ENCODE measurements at places on chromosomes 16 and 17.

DNA sequence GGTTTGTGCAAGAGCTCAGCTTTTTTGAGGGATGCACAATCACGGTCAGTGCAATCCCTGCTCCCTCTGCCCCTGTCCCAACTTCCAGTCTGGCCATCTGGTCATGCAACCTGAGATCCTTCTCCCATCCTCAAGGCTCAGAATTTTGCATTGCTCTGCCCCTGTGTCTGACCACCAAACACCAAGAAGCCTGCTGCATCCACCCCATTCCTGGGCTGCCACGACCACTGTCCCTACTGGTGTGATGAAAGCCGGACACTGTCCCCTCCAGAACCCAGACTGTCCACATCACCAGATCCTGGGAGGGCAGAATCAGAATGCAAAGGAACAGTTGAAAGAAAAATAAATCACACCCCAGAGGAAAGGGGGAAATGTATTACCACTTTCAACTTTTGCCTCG is 231.0 kb downstream of the C16orf78 start:
- DNase-seq: no peak

DNA sequence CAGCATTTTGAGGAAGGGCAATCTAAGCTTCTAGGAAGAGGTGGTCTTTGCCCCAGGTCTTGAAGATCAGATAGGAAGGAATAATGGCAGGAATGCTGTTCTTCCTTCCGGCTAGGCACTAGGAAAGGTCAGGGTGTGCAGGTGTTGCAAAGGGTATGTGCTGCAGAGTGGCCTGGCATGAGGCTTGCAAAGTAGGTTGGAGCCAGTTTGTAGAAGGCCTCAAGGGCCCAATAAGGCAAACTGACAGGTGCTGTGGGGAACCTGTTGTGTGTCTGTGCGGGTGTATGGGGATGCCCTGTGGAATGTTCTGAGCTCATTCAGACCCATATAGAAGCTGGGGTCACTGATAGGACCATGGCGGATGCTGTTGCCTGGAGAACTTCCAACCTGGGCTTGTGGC is 12.7 kb downstream of the MSI2 start:
- DNase-seq: no peak

GRCh38 chr16:678209-678857 is 1.9 kb upstream of the STUB1 start:
- DNase-seq: no peak

DNA sequence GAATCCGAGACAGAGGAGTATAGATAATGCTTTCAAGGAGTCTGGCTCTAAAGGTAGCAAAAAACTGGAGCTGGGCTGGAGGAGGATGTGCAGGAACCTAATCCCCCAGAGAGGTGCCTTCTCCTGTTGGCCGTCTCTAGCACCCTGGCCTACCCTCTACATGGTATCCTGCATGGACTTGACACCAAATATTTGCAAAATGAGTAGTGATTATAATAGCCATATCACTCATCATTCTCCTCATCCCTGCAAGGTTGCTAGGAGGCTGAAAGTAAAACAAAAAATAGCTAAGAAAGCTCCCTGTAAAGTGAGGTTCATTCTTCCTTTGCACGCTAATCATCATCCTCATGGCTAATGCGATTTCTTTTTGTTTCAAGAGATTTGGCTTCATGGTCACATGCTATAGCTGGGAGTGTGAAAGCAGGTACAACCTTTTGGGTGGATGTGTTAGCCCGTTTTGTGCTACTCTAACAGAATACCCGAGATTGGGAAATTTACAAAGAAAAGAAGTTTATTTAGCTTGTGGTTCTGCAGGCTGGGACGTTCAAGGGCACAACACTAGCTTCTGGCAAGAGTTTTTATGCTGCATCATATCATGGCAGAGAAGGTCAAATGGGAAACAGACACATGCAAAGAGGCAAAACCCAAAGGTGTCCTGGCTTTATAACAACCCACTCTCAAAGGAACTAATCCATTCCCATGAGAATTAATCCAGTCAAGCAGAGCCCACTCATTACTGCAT is 27.1 kb upstream of the CIITA start:
- DNase-seq: no peak

- DNase-seq: no peak
Observed at GRCh38 chr16:17775061-17775460, 304.3 kb upstream of the XYLT1 start.

DNA sequence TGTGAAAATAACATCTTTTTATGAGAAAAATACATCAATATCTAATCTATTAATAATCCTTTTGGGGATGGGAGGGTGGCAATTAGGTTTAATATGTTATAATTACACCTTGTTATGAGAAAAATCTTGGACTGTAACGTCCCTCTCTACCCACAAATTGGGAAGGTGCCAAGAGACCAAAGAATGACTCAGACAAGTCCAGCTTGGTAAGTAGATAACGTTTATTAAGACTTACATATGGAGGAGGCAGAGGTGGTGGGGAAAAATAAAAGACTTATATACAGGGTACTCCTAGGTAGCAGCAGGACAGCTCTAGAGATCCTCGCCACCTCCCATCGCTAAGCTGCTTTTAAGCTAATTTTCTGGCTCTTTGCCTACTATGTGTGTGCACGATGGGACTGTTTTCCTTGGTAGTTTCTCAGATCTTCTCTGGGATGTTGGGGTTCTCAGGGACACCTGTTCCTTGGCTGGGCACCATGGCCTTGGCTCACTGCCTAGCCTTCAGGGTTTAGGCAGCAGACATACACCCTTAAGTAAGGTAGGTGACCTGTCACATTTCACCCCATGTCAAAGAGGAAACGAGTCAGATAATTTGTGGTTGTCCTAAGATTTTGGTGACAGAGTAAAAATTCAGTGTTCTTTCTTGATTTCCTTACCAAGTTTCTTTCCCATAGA is 31.5 kb downstream of the RBL2 start:
- no peak for DNase-seq

GRCh38 chr17:1882836-1883235 is 53.0 kb downstream of the RPA1 start:
- no peak for DNase-seq

DNA sequence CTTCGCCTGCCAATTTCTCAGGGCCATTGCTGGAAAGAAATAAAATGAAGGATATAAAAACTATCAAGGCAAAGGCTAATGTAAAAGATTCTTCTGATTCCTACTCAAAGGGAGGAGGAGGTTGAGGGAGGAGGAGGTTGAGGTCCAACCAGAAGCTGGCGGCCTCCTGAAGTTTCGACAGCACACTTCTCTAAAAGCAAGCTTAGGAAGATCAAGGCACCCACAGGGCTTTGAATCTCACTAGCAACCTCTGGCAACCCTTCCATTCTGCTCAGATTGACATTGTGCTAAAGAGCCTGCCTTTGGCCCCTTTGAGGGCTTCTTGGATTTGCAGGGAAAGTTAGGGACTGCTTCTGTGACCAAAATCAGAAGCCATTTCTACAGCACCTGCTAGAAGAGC is 81.5 kb upstream of the TNRC6C start:
- DNase-seq: no peak

GRCh38 chr16:64829678-64830077 is 292.2 kb downstream of the CDH11 start:
- DNase-seq: no peak

- DNase-seq: no peak
Observed at GRCh38 chr16:80666378-80667250, 125.8 kb downstream of the DYNLRB2 start.

GRCh38 chr17:77906377-77906871 is 52.1 kb upstream of the TNRC6C start:
- no peak for DNase-seq

GRCh38 chr17:35167046-35167445 is 19.4 kb downstream of the UNC45B start:
- DNase-seq: no peak

DNA sequence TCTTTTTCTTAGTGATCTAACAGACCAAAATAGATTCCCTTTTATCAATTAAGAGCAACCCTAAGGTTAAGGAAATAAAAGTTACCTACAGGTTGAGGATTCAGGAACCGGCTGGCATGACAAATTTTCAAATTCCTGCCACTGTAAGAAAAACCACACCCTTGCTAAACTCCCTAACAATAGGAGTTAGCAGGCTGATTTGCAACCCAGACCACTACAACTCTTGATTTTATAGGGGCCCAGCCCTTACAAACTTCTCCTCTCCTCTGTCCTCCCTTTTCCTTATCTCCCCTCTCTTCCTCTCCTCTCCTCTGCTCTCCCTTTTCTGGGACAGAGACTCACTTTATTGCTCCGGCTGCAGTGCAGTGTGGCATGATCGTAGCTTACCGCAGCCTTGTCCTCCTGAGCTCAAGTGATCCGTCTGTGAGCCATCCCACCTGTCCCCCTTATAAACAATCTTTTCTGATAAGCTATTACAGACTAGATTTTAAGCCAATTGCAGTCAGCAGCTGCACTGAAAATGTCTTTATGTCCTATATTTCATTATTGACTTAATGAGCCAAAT is 418.9 kb downstream of the CDH8 start:
- DNase-seq: no peak

DNA sequence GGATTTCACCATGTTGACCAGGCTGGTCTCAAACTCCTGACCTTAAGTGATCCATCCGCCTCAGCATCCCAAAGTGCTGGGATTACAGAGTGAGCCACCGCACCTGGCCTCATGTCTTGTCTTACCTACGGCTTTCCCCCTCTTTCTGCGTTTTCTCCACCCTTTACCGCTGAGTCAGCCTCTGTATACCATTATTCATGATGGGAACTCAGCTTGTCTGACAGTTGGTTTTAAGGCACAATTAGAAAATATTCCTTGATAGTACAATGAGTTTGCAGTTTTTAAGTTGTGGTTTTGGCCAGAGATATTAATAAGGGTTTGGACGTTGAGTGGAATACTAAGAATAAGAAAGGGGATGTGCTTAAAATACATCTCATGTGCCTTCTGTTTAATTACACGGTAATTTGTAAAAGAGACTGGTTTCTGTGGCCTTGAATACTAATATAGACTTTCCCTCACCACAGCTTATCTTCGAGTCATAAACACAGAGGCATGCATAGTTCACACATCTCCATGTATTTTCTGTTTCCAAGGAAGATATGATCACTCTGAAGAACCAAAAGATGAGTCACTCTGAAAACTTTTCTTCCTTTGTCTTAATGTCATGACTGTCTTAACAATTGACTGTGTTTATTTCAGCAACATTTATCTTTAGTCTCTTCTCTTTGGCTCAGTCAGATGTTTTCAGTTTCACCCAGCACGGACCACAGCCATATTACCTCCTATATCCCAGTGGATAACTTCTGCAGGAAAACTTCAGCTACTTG is 54.4 kb downstream of the PITPNC1 start:
- no peak for DNase-seq

- no peak for DNase-seq
Observed at GRCh38 chr17:63405741-63406261, 40.3 kb downstream of the CYB561 start.

GRCh38 chr16:1550069-1550468 is 16.6 kb downstream of the TMEM204 start:
- DNase-seq: no peak

- DNase-seq: no peak
Observed at GRCh38 chr17:56113486-56113885, 39.8 kb upstream of the ANKFN1 start.

DNA sequence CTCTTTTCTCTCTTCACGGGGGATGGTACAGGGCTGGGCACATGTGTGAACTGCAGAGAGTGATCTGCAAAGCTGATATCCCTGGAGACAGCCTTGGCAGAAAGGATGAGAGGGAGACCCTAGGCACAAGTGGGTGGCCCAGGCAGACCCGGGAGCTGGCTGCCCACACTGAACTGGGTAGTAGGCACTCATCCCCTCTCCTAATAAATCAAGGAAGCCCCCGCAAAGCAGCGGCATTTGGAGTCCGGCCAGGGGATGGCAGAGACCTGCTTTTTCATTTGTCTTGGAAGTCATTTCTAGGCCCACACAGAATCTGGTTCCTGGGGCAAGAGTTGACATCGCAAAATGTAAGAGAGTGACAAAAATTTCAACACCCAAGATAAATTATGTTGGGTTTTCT is 3.0 kb upstream of the TFAP4 start:
- DNase-seq: no peak

- no peak for DNase-seq
Observed at GRCh38 chr17:44191369-44191768, 4.6 kb downstream of the TMUB2 start.

GRCh38 chr16:64705443-64705842 is 416.4 kb downstream of the CDH11 start:
- DNase-seq: no peak

GRCh38 chr17:67718325-67718941 is 697 bp downstream of the NOL11 start:
- no peak for DNase-seq

DNA sequence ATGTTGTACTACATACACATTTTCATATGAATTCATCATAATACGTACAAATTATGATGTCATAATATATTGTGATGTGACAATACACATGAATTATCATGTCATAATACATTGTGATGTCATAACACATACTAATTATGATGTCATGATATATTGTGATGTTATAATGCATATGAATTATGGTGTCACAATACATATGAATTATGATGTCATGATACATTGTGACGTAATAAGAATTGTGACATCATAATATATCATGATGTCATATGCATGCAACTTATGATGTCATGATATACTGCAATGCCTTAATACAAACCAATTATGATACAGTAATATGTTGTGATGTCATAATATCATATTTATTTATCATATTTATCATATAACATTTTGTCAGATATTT is 2074.3 kb downstream of the TP53TG3F start:
- DNase-seq: no peak

DNA sequence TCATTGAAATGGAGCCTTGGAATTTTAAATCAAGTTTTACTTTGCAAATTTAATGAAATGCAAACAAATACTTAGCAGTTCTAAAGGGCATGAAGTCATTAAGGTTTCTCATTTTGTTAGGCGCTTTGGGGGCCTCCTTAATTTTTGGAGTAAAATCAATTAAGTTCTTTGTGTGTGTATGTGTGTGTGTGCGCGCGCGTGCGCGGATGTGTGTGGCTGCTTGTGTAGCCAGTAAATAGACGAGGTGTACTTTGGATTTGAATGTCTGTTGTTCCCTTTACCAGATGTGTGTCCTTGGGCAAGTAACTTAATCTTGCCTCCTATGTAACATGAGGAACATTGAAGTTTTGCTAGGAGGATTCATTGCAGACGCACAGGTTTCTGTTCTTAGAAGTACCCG is 1051.4 kb upstream of the EEF2KMT start:
- no peak for DNase-seq

- DNase-seq: no peak
Observed at GRCh38 chr16:27611340-27611739, 61.4 kb downstream of the KATNIP start.

DNA sequence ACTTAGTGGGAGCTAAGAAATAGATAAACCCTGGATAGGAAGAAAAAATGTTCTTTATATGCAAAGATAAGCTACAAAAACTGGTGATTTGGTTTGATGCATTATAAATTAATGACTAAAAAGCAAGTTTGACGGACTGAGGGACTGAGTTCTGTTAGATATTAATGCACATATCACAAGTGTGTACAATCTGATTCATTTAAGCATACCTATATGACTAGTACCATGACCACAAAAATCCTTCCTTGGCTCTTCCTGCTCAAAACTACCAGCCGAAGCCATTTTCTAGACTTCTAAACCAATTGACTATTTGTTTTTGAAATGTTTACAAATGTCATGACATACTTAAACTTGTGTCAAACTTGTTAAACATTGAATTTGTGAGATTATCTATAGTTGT is 374.5 kb upstream of the MON1B start:
- DNase-seq: no peak

GRCh38 chr17:78019367-78019975 is 61.0 kb downstream of the TNRC6C start:
- DNase-seq: no peak

GRCh38 chr17:69424287-69425041 is 10.0 kb downstream of the MAP2K6 start:
- DNase-seq: no peak

GRCh38 chr17:5592382-5592781 is 8.1 kb upstream of the NLRP1 start:
- DNase-seq: no peak

GRCh38 chr17:74635418-74635817 is 11.9 kb upstream of the CD300E start:
- DNase-seq: no peak

All from activated effector memory CD4-positive, alpha-beta T cell treated with Interleukin-2 at 50 U/mL for 16 hours (primary cell).